H9 (cell line): ENCODE measurements at places on chromosomes 5 and 9. TPM values are rescaled to one million over a fixed set of nuclear protein-coding genes. Genes with fewer than 3 reads are reported as not detected.

GRCh38 chr5:180290568-180291233 is 1.2 kb downstream of the MAPK9 start:
- peaks cover 2% of the 10 kb centered on the region; the same call in 1 of the 2 replicates for H3K4me1 ChIP-seq
- no peaks in the 10 kb centered on the region for H3K27me3 ChIP-seq
- H3K27ac ChIP-seq = no peak overlapping the region
- H3K4me3 ChIP-seq = peak overlapping the region; percentile 76

The C9orf50 gene
- total RNA-seq = not detected in 2 replicates

DNA sequence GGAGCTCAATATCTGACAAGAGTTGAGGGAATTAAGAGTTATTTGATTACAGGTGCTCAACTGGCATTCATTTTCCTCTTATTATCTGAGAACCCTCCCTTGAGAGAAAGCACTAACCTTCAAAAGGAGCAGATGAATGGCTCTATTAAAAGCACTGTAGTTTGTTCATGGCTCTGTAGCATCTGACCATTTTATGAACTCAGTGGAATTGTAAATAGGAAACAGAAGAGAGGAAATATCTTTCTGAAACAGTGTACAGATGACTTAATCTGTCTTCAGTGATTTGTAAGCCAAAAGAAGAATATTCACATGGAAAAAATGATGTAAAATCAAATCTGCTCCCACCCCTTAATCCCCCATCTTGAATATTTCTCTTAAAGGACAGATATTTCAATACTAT is 810.4 kb upstream of the GRAMD2B start:
- H3K4me1 ChIP-seq = no peaks in the 10 kb centered on the region; the same call in 1 of the 2 replicates
- DNase-seq = no peak
- H3K4me3 ChIP-seq = no peak overlapping the region
- H3K27me3 ChIP-seq = no peaks in the 10 kb centered on the region

- DNase-seq = no peak
- H3K4me1 ChIP-seq = peaks cover 2% of the 10 kb centered on the region; the same call in 1 of the 2 replicates
- H3K36me3 ChIP-seq = no peaks in the 10 kb centered on the region
- no peak overlapping the region for H3K4me3 ChIP-seq
Observed at GRCh38 chr9:126155756-126156664, 170.6 kb upstream of the MVB12B start.

GRCh38 chr5:118789366-118789765 is 199.0 kb downstream of the DTWD2 start:
- no peak overlapping the region for H3K27ac ChIP-seq
- no peaks in the 10 kb centered on the region for H3K4me1 ChIP-seq
- H3K36me3 ChIP-seq = no peaks in the 10 kb centered on the region
- DNase-seq = no peak
- H3K4me3 ChIP-seq = no peak overlapping the region
- no peaks in the 10 kb centered on the region for H3K27me3 ChIP-seq

The TYRP1 gene
- 0.18 TPM in 1 of 2 replicates, not detected in the other for total RNA-seq

- no peaks in the 10 kb centered on the region for H3K27me3 ChIP-seq
- H3K4me3 ChIP-seq = no peak overlapping the region
- DNase-seq = no peak
- H3K27ac ChIP-seq = no peak overlapping the region
Observed at GRCh38 chr9:129891569-129891968, 56.3 kb downstream of the USP20 start.

The KIF4B gene
- total RNA-seq = 0.04 and 0.07 TPM in 2 replicates

The PTGDS gene
- 3.6 and 4.8 TPM in 2 replicates for total RNA-seq

DNA sequence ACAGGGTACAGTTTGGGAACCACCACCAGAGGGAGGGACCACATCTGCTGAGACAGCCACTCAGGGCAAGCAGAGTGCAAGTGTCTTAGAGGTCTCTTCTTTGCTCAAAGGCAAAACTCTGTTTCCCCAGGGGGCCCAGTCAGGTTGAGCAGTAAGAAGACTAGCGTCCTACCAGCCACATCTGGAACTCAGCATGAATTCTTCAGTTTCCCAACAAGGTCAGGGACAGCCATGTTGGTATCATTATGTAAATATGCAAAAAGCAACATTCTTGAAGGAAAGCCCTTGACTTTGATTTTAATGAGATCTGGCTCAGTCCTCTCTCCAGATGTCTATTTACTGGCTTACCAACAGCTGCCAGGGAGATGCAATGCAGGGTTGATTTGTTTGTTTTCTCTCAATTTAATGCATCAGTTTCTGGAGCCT is 46.7 kb downstream of the TGFBI start:
- H3K27me3 ChIP-seq = no peaks in the 10 kb centered on the region
- H3K27ac ChIP-seq = no peak overlapping the region
- DNase-seq = no peak
- peaks cover 6% of the 10 kb centered on the region for H3K4me1 ChIP-seq

GRCh38 chr5:68037546-68037945 is 178.0 kb upstream of the PIK3R1 start:
- H3K27me3 ChIP-seq = no peaks in the 10 kb centered on the region
- H3K4me1 ChIP-seq = no peaks in the 10 kb centered on the region; the same call in 1 of the 2 replicates
- H3K27ac ChIP-seq = no peak overlapping the region

GRCh38 chr5:127429928-127430327 is 87.5 kb upstream of the PRRC1 start:
- no peak for DNase-seq
- H3K27me3 ChIP-seq = no peaks in the 10 kb centered on the region
- no peak overlapping the region for H3K4me3 ChIP-seq
- H3K36me3 ChIP-seq = peaks cover under 1% of the 10 kb centered on the region; the same call in 1 of the 3 replicates
- H3K4me1 ChIP-seq = no peaks in the 10 kb centered on the region

The DPYSL3 gene
- 510 and 515 TPM in 2 replicates for total RNA-seq

- H3K4me3 ChIP-seq = no peak overlapping the region
- no peaks in the 10 kb centered on the region for H3K36me3 ChIP-seq
- H3K4me1 ChIP-seq = no peaks in the 10 kb centered on the region
- no peak overlapping the region for H3K27ac ChIP-seq
- no peaks in the 10 kb centered on the region for H3K27me3 ChIP-seq
- no peak for DNase-seq
Observed at GRCh38 chr5:99694884-99695283, 766.1 kb upstream of the CHD1 start.

The PPP1R26 gene
- 34.0 and 38.0 TPM in 2 replicates for total RNA-seq

DNA sequence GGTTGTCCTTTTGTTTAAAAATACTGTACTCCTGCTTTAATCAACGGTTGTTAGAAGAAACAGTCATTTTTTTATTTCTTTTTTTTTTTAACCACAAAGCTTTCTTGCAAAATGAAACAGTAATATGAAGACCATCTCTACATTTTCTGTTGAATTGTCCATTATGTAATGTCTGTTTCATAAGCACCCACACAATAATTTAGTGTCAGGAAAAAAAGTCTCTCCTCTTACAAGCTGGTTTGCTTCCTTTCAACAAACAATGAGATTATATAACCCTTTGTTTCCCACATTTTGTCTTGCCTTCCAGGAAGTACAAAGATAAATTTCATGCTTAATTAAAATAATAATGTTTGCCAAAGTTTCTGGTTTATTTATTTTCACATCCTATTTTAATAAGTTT is 16.7 kb downstream of the CTNNAL1 start:
- H3K4me3 ChIP-seq = no peak overlapping the region
- H3K27ac ChIP-seq = no peak overlapping the region
- H3K4me1 ChIP-seq = no peaks in the 10 kb centered on the region

DNA sequence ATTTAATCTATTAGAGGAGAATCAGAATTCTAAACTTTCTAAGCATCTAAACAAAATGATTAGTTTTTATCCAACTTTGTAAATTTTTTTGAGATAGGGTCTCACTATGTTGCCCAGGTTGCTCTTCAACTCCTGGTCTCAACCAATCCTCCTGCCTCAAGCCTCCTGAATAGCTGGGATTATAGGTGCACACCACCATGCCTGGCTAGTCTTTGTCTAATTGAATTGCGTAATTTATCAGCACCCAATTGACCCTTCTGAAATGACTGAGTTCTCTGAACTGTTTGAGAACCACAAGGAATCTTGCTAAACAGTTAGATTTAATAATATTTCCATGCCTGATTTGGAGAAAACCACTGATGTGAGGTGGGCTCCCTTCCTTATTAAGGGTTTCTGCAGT is 75.7 kb downstream of the PJA2 start:
- no peaks in the 10 kb centered on the region for H3K4me1 ChIP-seq
- H3K36me3 ChIP-seq = no peaks in the 10 kb centered on the region
- no peak overlapping the region for H3K4me3 ChIP-seq
- H3K27ac ChIP-seq = no peak overlapping the region
- no peaks in the 10 kb centered on the region for H3K27me3 ChIP-seq

DNA sequence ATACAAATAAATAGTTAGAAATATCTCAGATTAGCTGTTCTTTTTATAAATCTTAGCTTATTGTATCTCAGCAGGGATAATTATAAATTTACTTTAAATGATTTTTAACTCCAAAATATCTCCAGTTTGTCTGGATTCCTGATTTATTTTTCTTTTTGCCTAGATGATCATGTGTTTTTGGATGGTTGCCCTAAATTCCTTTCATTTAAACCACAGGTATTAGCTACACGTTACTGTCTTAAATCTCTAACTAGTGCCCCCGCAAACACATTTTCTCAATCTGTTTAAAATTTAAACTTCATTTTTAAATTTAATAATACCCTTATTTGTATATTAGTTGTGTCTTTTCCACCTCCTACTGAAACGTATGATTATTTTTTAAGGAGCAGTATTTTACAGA is 5.6 kb downstream of the FER start:
- no peak for DNase-seq
- no peaks in the 10 kb centered on the region for H3K27me3 ChIP-seq
- H3K36me3 ChIP-seq = no peaks in the 10 kb centered on the region
- H3K27ac ChIP-seq = no peak overlapping the region
- no peak overlapping the region for H3K4me3 ChIP-seq

- peaks cover 56% of the 10 kb centered on the region for H3K36me3 ChIP-seq
- H3K4me1 ChIP-seq = no peaks in the 10 kb centered on the region
- no peak for DNase-seq
- no peaks in the 10 kb centered on the region for H3K27me3 ChIP-seq
- no peak overlapping the region for H3K4me3 ChIP-seq
Observed at GRCh38 chr9:70303268-70303667, 44.5 kb downstream of the SMC5 start.

GRCh38 chr9:695252-695651 is 146.2 kb upstream of the DMRT1 start:
- no peak overlapping the region for H3K27ac ChIP-seq
- H3K4me3 ChIP-seq = no peak overlapping the region
- DNase-seq = no peak
- H3K36me3 ChIP-seq = no peaks in the 10 kb centered on the region
- peaks cover 6% of the 10 kb centered on the region; the same call in 1 of the 2 replicates for H3K4me1 ChIP-seq

GRCh38 chr5:139422307-139422893 is 16.9 kb downstream of the DNAJC18 start:
- no peaks in the 10 kb centered on the region for H3K27me3 ChIP-seq
- H3K36me3 ChIP-seq = peaks cover 62% of the 10 kb centered on the region
- no peaks in the 10 kb centered on the region for H3K4me1 ChIP-seq
- H3K4me3 ChIP-seq = no peak overlapping the region

The MOB3B gene
- 9.8 and 10.6 TPM in 2 replicates for total RNA-seq

The TGFBI gene
- 3.2 and 4.7 TPM in 2 replicates for total RNA-seq

The FBN2 gene
- total RNA-seq = 8.1 and 8.3 TPM in 2 replicates

GRCh38 chr5:33894566-33894965 is 2.8 kb upstream of the ADAMTS12 start:
- H3K27me3 ChIP-seq = peaks cover 3% of the 10 kb centered on the region; the same call in 1 of the 2 replicates
- no peak overlapping the region for H3K27ac ChIP-seq
- H3K4me3 ChIP-seq = no peak overlapping the region
- no peaks in the 10 kb centered on the region for H3K36me3 ChIP-seq
- DNase-seq = no peak

GRCh38 chr5:1111727-1112289 is at the start of gene SLC12A7:
Gene SLC12A7, minus strand, starts transcription at chr5:1112063. Its CDS starts 72 bp downstream, at chr5:1111991.
- peak within 1 kb of the TSS; percentile 71 for H3K4me3 ChIP-seq
- no peaks in the 10 kb centered on the region for H3K27me3 ChIP-seq
- peaks cover 4% of the 10 kb centered on the region; the same call in 1 of the 2 replicates for H3K36me3 ChIP-seq
- H3K27ac ChIP-seq = no peak within 1 kb of the TSS
- DNase-seq = peak; percentile 73
- peaks cover 7% of the 10 kb centered on the region; the same call in 1 of the 2 replicates for H3K4me1 ChIP-seq

GRCh38 chr5:78215972-78216371 is 78.5 kb downstream of the AP3B1 start:
- no peaks in the 10 kb centered on the region for H3K27me3 ChIP-seq
- H3K4me3 ChIP-seq = no peak overlapping the region
- no peak overlapping the region for H3K27ac ChIP-seq
- H3K4me1 ChIP-seq = no peaks in the 10 kb centered on the region

- no peak for DNase-seq
- H3K36me3 ChIP-seq = no peaks in the 10 kb centered on the region
- no peak overlapping the region for H3K27ac ChIP-seq
- no peaks in the 10 kb centered on the region for H3K27me3 ChIP-seq
Observed at GRCh38 chr5:53972314-53972713, 338.1 kb downstream of the ARL15 start.

GRCh38 chr5:177226860-177227259 is 76.7 kb downstream of the RAB24 start:
- peaks cover 34% of the 10 kb centered on the region for H3K36me3 ChIP-seq
- no peak overlapping the region for H3K4me3 ChIP-seq
- DNase-seq = no peak
- no peak overlapping the region for H3K27ac ChIP-seq

The SVEP1 gene
- 0.17 and 0.24 TPM in 2 replicates for total RNA-seq

The PLPP7 gene
- 1.9 and 2.4 TPM in 2 replicates for total RNA-seq

- H3K4me1 ChIP-seq = no peaks in the 10 kb centered on the region
- H3K27me3 ChIP-seq = no peaks in the 10 kb centered on the region
- H3K27ac ChIP-seq = no peak overlapping the region
- no peak for DNase-seq
- no peaks in the 10 kb centered on the region; the same call in 1 of the 2 replicates for H3K36me3 ChIP-seq
Observed at GRCh38 chr9:134706522-134706921, 64.9 kb downstream of the COL5A1 start.

GRCh38 chr5:6745706-6746222 is 32.5 kb downstream of the TENT4A start:
- H3K4me1 ChIP-seq = peaks cover 5% of the 10 kb centered on the region; the same call in 1 of the 2 replicates
- DNase-seq = no peak
- H3K27ac ChIP-seq = no peak overlapping the region
- H3K36me3 ChIP-seq = peaks cover 63% of the 10 kb centered on the region
- H3K27me3 ChIP-seq = no peaks in the 10 kb centered on the region
- H3K4me3 ChIP-seq = no peak overlapping the region
